ENCODE measurements at places on chromosomes 13 and 19. TPM values are rescaled to one million over a fixed set of nuclear protein-coding genes. Genes with fewer than 3 reads are reported as not detected.

RPS19 gene
- total RNA-seq, result 3,024 TPM

DNA sequence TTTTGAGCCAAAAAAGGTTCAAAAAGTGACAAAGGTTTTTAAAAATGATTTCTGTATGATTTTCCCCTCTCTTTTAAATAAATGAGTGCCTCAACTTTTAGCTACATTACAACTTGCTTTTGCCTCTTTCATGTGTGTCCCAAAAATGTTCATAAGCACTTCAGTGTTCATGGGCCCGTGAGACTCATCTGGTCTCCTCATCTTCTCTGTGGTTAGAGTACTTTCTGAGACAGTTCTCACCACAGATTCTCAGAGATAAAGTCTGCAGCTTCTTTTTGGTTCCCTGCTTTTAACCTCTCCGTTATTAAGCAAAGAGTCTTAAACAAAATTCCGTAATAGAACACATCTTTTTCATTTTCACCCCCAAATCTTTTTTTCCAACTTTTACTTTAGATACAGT, 156.9 kb downstream of the DLEU7 start:
- peaks cover 31% of the 10 kb centered on the region for H3K4me1 ChIP-seq
- H3K36me3 ChIP-seq, result no peaks in the 10 kb centered on the region
- no peak overlapping the region for H3K4me3 ChIP-seq
- peaks cover 9% of the 10 kb centered on the region for H3K27me3 ChIP-seq
- DNase-seq, result peak; percentile 40
- H3K27ac ChIP-seq, result no peak overlapping the region

- H3K36me3 ChIP-seq, result peaks cover 17% of the 10 kb centered on the region
- DNase-seq, result no peak
- no peaks in the 10 kb centered on the region for H3K27me3 ChIP-seq
- H3K4me1 ChIP-seq, result peaks cover 2% of the 10 kb centered on the region
- H3K27ac ChIP-seq, result no peak overlapping the region
These were observed 68.9 kb downstream of the PEX11G start for GRCh38 chr19:7419777-7420439.

CEACAM20 gene
- total RNA-seq, result not detected

DNA sequence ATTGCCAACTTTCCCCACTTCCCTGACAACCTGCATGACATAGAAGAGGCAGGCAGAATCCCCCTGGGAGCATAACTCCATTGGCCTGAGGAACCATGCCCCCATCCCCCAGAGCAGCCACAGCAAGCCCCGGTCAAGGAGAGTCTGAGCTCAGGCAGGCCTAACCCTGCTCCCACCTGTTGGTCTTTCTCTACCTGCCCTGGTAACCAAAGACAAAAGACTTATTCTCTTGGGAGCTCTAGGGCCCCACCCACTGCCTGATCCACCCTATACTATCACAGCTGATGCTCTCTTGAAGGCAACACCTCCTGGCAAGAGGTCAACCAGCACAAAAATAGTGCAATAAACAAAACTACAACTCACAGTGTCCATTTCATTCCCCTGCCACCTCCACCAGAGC, 59.3 kb downstream of the TNFSF13B start:
- peaks cover 5% of the 10 kb centered on the region for H3K4me1 ChIP-seq
- no peak for DNase-seq
- H3K4me3 ChIP-seq, result no peak overlapping the region
- no peaks in the 10 kb centered on the region for H3K36me3 ChIP-seq
- peaks cover 6% of the 10 kb centered on the region for H3K27me3 ChIP-seq
- no peak overlapping the region for H3K27ac ChIP-seq

DNA sequence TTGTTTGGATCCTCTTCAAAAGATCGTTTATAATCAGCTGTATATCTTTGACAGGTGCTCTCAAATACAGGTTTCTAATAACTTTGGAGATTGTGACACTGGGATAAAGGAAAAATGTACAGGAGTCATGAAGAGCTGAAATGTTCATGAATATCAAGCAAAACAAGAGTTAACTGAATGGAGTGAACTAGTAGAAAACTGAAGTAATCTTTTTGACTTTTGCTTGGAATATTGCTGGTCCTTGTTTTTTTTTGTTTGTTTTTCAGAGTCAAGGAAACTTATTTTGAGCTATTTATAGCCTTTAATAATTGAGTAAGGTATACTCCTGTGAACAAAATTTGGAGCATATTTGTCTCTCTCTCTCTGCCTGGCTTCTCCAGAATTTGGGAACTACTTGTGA, 25.3 kb downstream of the MED4 start:
- DNase-seq, result no peak
- no peak overlapping the region for H3K27ac ChIP-seq
- no peaks in the 10 kb centered on the region for H3K27me3 ChIP-seq
- no peak overlapping the region for H3K4me3 ChIP-seq

DNA sequence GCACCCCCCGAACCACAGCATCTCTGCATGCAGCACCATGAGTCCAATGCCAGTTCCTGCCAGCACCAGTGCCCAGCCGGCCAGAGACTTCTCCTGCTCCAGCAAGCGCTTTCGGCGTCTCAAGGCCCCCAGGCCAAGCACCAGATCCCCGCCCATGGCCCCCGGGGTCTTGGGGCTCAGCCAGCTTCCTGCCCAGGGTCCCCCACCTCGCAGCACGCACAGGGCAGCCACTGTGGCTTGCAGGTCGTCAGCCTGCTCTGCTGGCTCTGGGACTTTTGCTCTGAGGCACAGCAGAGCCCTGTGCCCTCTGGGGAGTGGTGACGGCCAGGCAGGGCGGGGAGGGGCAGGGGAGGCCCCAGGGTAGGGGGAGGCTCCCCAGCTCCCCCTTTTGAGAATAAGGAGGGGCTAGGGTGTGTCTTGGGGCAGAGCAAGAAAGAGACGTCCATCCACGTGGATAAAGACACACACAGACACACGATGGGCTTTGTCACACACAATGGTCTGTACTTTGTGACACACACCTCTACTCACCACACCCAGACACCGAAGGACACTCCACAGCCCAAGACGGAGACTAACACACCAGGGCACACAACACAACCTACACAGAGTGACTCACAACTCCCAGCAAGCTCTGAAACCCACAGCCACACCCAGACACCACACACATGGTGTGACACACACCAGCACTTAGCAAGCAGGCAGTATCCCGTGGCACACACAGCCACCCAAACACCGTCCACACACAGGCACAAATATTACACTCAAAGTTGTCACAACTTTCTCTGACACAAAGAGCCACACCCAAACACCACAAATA, at the start of gene KCNN4:
Gene KCNN4, minus strand, starts transcription at position 268 of the 820 bp plus-strand sequence. Its CDS starts 112 bp downstream, at position 156.
- H3K4me1 ChIP-seq, result peaks cover 81% of the 10 kb centered on the region
- peak within 1 kb of the TSS; percentile 61 for H3K4me3 ChIP-seq
- H3K27ac ChIP-seq, result peak within 1 kb of the TSS; percentile 91

GRCh38 chr13:71412231-71412630, 454.8 kb downstream of the DACH1 start:
- no peak for DNase-seq
- H3K4me1 ChIP-seq, result no peaks in the 10 kb centered on the region
- no peak overlapping the region for H3K27ac ChIP-seq
- H3K27me3 ChIP-seq, result no peaks in the 10 kb centered on the region

GRCh38 chr13:48507021-48507420, 25.9 kb downstream of the RCBTB2 start:
- peaks cover 84% of the 10 kb centered on the region for H3K36me3 ChIP-seq
- peaks cover 78% of the 10 kb centered on the region for H3K4me1 ChIP-seq
- H3K27ac ChIP-seq, result peak overlapping the region; percentile 90
- no peak overlapping the region for H3K4me3 ChIP-seq

PSG2 gene
- total RNA-seq, result not detected

ZNF763 gene
- 2.0 TPM for total RNA-seq

ZNF569 gene
- 9.1 TPM for total RNA-seq

GRCh38 chr13:66219506-66219905, 1010.6 kb downstream of the PCDH9 start:
- H3K4me3 ChIP-seq, result no peak overlapping the region
- no peaks in the 10 kb centered on the region for H3K27me3 ChIP-seq
- DNase-seq, result no peak
- no peak overlapping the region for H3K27ac ChIP-seq

MEF2B gene
- total RNA-seq, result 2.2 TPM
